Urinary bladder (tissue), 4 donors: ENCODE measurements at places on chromosomes 6 and 20. TPM values are rescaled to one million over a fixed set of nuclear protein-coding genes. Genes with fewer than 3 reads are reported as not detected.

DDX43 gene
- total RNA-seq: 0.42 TPM

GRCh38 chr6:31620586-31621319, at the start of gene PRRC2A:
TSS of gene PRRC2A (plus strand) at chr6:31620715. CDS start at chr6:31622790, 2,075 bp downstream.
- DNase-seq: no peak

DNA sequence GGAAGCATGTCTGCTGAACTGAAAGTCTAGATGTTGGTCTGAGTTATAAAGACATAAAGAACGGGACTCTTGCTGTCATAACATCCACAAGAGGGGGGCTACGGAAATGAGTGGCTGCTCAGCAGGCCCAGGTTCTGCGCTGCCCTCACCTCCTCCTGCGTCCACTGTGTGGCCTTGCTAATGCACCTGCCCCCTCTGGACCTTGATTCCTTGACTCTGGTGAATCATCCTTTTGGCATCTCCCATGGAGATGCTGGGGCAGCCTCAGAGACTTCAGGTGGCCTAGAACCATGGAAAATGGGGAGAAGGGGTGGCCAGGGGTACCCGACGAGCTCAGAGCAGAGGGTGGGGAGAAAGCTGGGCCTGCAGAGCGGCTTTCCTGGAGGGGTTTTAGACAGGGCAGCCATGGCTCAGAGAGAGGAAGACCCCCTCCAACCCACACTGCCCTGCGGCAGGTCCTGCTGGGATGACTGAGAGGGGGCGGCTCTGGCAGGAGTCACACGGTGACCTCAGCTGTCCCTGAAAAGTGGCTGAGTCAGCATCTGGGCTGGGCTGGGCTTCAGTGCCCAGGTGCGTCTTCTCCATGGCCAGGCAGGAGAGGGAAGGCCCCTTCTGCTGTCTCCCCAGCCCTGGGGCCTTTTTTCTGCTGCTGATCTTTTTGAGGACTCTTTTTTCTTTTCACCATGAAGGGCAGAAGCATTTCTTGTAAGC, 46.9 kb downstream of the DLGAP4 start:
- no peak for DNase-seq

GRCh38 chr6:44129841-44130322, 2.5 kb downstream of the TMEM63B start:
- DNase-seq: no peak
